ENCODE measurements at places on chromosomes 1 and 21.

- DNase-seq: no peak
These were observed 12.1 kb upstream of the CDK11B start for GRCh38 chr1:1670866-1671265.

GRCh38 chr1:166136222-166136621 is 30.6 kb downstream of the FAM78B start:
- no peak for DNase-seq

DNA sequence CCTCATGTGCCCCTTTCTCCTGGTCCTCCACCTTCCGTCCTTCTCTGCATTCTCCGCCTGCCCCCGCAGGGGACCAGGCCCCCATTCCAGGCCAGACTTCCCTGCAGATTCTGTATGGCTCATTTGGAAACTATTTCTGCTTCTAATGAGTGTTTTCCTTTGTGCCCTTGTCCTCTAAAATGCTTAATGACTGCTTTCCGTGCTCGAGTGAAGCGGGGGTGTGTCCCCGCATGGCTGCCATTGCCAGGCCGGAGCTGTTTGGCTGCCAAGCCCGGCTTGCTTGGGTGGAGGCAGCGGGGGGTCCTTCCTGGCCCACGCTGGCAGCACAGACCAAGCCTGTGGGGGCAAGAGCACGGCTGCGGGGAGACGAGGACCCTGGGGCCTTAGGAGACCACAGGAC is 299.3 kb upstream of the VAMP3 start:
- no peak for DNase-seq

DNA sequence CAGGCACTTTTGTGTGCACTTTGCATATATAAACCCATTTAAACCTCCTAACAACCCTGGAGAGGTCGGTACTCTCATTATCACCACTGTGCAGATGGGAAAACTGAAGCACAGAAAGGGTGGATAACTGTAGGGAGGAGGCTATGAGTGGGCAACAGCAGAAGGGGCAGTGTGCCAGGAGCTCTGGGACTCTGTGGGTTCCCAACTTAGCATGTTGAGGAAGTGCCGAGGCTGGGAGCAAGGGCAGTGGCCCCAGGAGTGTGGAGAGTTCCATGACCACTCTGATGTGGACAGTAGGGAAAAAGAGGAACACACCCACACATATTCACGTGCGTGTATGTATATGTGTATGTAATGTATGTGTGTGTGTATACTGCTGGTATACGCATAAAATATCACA is 25.7 kb upstream of the KCNC4 start:
- DNase-seq: no peak

GRCh38 chr21:37667380-37667779 is 248.9 kb downstream of the KCNJ6 start:
- no peak for DNase-seq

DNA sequence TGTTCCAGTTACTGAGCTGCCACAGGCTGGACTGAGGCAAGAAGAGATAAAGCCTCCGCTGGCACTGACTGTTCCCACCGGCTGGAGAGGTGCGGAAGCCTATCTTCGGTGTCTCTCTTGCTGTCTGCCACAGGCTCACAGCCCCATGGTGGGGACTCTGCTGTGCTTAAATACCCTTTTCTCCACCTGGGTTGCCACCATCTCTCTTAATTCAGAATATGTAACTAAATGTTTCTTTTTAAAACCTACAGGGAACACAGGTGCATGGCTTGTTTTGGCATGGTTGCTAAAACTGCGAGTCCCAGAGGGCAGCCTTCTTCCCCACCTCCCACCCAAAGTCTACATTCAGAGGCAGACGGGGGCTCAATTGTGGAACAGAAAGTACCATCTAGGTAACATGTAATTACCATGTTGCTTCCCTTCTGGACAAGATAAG is 8.1 kb upstream of the LBR start:
- no peak for DNase-seq

DNA sequence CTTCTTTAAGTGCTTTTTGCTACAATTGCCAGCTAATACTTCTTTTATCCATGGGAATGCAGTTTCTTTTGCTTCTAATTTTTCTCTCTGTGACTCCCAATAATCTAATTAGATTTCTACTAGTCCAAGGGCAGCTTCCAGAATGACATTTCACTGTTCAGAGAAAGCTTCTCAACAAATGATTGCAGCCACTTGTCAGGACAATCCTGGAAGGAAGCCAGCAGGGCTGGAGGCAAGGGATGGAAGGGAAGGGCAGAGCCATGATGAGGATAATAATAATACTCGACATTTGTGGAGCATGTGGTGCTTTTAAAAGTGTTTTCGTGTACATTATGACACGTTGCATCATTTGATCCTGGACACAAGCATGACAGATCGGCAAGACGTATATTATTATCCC is 19.4 kb downstream of the F11R start:
- DNase-seq: no peak

DNA sequence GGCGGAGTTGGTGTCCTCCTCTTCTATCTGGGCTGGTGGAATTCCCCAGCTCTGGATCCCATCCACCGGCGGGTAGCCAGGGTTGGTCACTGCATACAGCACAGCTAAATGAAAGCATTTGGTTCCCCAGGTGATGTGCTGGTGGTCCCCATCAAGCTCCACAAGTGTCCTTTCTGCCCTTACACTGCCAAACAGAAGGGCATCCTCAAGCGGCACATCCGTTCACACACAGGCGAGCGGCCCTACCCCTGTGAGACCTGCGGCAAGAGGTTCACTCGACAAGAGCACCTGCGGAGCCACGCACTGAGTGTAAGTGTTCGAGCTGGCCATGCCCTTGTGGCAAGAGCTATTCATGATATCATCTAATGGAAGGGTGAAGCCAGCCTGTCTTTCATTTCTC is 15.9 kb downstream of the ZBTB8B start:
- no peak for DNase-seq

DNA sequence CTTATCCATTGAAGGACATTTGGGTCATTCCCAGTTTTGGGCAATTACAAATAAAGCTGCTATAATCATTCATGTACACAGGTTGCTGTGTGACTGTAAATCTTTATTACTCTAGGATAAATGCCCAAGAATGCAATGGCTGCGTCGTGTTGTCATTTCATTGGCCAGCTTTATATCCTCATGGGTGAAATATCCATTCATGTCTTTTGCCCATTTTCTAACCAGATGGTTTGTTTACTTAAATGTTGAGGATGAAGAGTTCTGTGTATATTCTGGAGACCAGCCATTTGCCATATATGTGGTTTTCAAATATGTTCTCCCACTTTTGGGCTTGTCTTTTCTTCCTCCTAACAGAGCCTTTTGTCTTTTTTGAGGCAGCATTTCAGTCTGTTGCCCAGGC is 25.3 kb downstream of the TRIM11 start:
- DNase-seq: no peak

- DNase-seq: no peak
These were observed 101.6 kb downstream of the EPHB2 start for GRCh38 chr1:22812092-22812880.

DNA sequence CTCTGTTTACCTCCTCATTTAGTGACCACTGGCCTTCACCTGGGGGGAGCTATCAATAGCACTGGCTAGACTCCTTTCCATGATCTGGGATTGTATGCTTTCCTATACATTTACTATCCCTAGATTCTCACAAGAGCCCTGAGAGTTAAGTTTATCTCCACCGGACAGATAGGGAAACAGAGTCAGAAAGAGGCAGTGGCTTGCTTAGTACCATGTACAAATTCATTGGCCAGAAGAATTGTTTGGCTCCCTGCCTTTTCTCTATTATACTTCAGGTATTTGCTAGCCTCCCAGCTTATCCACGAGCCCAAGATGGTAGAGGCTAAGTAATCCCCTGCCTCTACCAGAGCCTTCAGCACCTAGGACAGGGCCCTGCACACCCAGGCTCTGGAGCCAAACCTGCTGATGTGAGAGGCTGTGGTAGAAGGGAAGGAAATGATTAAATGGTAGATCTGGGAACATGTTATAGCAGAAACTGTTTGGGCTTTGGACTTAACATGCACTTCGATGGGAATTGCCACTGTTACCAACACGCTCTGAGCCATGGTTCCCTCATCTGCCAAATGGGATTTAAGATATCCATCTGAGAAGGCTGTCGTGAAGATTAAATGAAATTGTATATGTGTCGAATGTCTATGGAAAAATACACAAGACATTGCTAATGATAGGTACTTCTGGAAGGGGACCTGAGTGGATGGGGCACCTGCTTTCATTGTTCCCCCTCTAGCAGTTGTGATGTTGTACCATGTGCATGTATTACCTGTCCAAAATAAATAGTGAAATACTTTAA is 3.1 kb upstream of the BLACAT1 start:
- DNase-seq: no peak
